ENCODE measurements at places on chromosomes 7 and 10.

- DNase-seq = no peak
Measured at GRCh38 chr7:8232999-8233847, 28.7 kb downstream of the ICA1 start.

- no peak for DNase-seq
Measured at GRCh38 chr7:78103475-78103874, 304.9 kb downstream of the PHTF2 start.

- DNase-seq = no peak
Measured at GRCh38 chr10:13725594-13725993, 138.8 kb downstream of the PRPF18 start.

DNA sequence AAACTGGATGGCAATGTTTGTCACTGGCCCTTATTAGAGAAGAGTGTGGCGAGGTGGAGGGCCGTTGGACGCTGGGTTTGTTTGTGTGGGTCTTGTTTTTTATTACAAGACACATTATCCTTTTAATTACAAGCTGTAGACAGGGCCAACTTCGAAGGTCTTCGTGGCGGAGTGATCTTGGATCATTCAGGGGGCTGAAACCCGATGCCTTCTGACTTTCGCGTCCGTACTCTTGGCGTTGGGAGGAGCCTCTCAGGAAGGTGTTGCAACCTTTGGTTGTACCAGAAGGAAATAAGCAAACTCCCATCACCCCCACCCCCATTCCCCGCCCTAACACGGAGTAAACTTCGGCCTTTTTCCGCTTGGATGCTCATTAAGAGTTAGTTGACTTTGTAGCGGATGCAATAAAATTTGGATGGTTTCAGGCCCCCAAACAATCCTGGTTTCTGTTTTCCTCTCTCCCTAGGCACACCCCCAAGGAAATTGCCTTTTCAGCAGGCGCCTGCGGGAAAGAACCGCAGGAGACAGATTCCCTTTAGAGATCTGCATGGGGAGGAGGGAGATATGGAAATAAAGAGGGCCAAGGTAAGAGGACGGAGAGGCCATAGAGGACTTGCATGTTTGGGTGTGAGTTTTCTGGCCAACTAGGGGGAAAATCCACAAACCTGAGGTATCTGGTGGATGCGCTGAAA, 294.5 kb upstream of the NFE2L3 start:
- no peak for DNase-seq

GRCh38 chr10:118662228-118663035, 67.0 kb upstream of the PRLHR start:
- DNase-seq = no peak

DNA sequence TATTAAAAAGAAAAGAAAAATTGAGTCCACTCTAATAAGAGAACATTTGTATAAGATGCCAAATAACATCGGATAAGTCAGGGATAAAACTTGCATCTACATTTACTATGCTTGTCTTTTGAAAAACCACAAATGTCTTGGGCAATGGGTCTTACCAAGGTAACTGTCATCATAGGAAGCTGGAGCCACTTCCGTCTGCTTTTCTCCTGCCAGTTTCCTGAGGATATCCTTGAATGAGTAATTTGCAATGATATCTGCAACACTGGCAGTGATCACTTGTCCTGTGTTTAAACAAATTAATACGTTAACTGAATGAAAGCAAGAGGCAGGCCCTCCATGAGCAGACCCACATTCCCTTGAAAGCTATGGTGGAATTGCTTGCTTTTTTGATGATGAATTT, 47.3 kb downstream of the ITGA8 start:
- DNase-seq = no peak

DNA sequence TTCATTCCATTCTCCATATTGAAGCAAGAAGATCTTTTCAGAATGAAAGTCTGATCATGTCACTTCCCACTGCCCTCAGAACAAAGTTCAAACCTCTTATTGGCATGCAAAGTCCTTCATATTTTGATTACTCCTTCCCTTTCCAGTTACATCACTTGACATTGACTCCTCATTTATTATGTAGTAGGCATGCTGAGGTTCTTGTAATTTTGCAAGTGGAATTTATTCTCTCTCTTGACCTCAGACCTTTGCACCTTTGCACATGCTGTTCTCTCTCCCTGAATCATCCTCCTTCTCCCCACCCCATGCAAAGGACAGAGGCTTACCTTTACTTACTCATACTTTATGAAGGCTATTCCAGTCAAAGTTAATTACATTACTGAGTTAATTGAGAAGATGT, 13.0 kb downstream of the ITPRID1 start:
- no peak for DNase-seq

DNA sequence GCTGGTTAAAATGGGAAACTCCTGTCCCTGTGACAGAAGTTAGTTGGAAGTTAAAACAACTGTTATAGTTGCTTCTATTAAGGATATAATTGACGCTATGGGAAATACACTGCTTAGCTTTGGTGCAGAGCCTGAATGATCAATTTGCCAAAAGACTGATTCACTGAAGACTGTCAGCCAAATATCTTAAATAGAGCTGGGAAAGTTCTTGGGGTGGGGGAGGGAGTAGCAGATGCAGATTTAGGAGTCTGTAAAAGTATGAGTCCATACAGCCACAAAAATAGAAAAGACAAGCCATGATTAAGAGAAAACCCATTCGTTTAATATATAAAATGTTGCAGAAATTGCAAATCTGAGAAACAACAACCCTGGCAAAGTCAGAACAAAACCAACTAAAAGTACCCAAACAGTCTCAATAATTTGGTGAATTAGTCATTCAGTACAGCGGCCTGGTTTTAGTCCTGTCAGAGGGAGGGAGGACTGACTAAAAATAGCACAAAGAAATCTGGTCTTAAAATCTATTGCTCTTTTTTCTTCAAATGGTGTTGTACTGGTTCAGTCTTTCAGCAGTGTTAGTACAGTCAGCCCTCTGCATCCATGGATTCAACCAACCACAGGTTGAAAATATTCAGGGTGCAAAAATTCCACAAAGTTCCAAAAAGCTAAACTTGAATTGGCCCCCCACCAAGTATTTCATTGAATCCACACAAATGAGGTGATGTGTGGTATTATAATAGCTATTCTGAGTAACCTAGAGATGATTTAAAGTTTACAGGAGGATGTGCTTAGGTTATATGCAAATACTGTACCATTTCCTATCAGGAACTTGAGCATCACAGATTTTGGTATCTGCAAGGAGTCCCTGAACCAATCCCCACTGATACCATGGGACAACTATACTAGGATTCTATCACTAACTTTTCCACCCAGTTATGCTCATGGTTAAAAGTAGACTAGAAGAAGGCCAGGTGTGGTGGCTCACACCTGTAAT, 30.0 kb downstream of the STK17A start:
- DNase-seq = no peak

- peak; percentile 92 for DNase-seq
Measured at GRCh38 chr7:47571331-47572093, 10.4 kb downstream of the TNS3 start.

DNA sequence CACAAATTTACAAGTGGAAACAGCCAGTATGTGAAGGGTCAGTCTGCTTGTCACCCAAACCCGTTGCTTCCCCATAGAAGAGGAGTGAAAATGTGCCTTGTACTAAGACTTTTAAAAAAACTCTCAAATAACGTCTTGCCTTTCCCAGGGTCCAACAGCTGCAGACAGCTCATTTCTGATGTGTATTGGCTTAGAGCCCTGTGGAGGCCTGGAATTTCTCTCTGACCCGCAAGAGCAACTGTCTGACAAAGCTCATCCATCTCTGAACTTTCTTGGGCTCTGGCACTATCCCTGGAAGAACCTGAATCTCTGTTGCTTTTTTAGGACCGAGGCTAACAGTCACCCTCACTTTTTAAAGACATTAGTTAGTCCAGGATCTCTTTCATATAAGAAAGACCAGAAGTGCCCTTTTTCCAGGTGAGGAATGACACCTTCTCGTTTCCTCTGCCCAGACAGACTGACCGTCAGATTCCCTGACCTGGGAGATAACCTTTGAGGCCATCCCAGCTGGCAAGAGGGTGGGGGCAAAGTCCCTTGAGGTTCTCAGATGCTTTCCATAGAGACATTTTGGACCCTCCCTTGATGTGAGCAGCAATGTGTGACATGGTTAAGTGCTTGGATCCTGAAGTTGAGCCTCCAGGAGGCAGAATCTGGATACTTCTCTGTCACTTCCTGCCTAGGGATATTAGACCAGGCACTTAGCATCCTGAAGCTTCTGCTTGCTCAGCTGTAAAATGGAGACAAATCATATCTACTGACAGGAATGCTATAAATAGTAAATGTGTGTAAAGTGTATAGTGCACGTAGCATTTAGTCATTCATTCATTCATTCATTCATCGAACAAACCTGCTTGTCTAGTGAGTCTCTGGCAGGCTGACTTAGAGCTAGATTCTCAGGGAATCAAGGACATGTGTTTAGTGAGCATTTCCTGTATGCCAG, 4.5 kb upstream of the NODAL start:
- no peak for DNase-seq

- DNase-seq = no peak
Measured at GRCh38 chr10:16742165-16742960, 74.9 kb downstream of the RSU1 start.

DNA sequence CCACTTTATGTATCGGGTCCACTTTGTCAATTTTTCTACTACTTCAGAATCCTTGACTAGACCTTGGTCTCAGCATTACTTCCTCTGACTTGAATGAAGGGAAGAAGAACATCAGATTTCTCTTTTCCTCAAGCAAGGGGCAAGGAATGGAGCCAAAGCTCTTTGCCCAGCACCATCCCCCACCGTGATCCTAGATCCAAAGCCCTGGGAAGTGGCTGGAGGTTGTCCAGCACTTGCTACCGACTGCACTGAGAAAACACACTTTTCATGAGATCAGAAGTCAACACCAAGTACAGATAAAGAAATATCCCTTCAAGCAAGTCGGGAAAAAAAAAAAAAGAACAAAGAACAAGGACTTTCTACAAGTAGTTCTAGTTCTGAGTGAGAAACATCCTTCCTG, 102.1 kb upstream of the DDC start:
- DNase-seq = no peak

- DNase-seq = no peak
Measured at GRCh38 chr7:34128762-34129161, 223.4 kb downstream of the BMPER start.

DNA sequence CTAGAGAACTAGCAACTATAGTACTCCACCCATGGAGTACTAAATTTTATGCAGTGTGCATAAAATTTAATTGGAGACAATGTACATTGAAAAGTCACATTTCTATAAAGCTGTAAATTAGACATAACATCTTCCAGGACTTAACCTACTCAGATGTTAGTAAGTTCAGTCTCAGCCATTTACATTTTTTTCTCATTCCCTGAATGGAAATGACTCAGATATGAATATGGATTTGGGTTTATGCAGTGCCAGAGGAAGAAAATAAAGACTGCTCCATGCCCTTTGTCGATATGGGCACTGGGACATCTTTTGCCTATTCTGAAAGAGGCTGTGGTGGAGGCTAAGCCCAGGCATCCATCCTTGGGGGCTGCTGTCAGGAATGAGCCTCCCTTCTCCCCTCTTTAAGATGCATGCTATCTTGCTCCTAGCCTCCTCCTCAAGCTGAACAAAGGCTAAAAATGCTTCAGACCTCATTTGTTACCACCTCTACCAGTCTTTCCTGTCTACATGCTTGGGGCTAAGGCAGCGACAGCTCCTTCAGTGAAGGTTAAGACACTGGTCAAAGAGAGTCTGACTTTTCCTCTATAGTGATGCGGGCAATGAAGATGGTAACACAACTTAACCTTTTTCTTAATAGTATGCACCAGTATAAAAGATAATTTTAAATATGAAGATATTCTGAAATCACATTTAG, 486.8 kb upstream of the ANKRD30A start:
- no peak for DNase-seq
